GM23338 (cell line): ENCODE measurements at places on chromosomes 1 and 21. TPM values are rescaled to one million over a fixed set of nuclear protein-coding genes. Genes with fewer than 3 reads are reported as not detected.

SERPINC1 gene
- not detected in 2 replicates for polyA plus RNA-seq

KRTAP13-2 gene
- polyA plus RNA-seq = not detected in 2 replicates

DPT gene
- not detected in 2 replicates for polyA plus RNA-seq

CHRM3 gene
- polyA plus RNA-seq = 4.3 and 4.8 TPM in 2 replicates

C1QA gene
- polyA plus RNA-seq = not detected in 2 replicates

HENMT1 gene
- 4.2 and 4.7 TPM in 2 replicates for polyA plus RNA-seq

CD1E gene
- not detected in 2 replicates for polyA plus RNA-seq

PPFIA4 gene
- polyA plus RNA-seq = 1.3 and 2.2 TPM in 2 replicates

PDIK1L gene
- 1.2 and 1.6 TPM in 2 replicates for polyA plus RNA-seq

AMY1C gene
- polyA plus RNA-seq = not detected in 2 replicates

GNG4 gene
- 37.9 and 40.2 TPM in 2 replicates for polyA plus RNA-seq

TIE1 gene
- polyA plus RNA-seq = 0.37 TPM in 2 replicates

KRTAP15-1 gene
- polyA plus RNA-seq = not detected in 2 replicates

- DNase-seq = no peak
Measured at GRCh38 chr1:50603274-50604271, 180.3 kb upstream of the DMRTA2 start.

- no peak for DNase-seq
Measured at GRCh38 chr1:165365341-165365740, 8.8 kb upstream of the LMX1A start.

DNA sequence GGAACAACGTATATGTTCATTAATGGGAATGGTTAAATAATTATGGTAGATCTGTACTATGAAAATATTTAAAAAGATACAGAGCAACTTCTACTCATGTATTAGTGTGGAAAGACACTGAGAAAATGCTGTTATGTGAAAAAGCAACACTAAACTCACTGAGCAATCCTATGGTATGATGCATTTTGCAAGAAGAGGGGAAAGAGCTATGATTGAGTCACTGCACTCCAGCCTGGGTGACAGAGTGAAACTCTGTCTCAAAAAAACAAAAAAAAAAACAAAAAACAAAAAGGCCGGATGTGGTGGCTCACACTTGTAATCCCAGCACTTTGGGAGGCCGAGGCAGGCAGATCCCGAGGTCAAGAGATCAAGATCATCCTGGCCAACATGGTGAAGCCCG is 44.4 kb downstream of the ATP5PO start:
- DNase-seq = no peak

GRCh38 chr1:230120921-230121381 is 53.9 kb downstream of the GALNT2 start:
- peak; percentile 74 for DNase-seq

DNA sequence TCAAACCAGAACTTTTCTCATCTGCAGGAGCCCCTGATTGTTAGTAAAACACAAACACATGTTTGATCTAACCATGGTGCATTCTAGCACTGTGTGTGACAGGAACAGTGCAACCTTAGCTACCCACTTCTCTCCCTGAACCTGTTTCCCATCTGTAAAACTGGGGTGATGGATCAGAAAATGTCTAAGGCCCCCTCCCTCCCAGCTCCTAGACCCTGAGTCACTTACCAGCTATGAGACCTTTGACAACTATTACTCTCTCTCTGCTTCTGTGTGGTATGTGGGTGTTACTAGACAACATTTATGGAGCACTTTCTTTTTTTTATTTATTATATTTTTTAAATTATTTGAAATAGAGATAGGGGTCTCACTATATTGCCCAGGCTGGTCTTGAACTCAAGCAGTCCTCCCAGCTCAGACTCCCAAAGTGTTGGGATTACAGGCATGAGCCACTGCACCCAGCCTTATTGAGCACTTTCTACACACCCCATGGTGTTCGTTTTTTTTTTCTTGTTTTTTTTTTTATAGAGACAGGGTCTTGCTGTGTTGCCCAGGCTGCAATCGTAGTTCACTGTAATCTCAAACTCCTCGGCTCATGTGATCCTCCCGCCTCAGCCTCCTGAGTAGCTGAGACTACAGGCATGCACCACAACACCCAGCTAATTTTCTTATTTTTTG is 2.6 kb downstream of the INPP5B start:
- no peak for DNase-seq

- no peak for DNase-seq
Measured at GRCh38 chr1:155121249-155121648, 6.4 kb upstream of the EFNA1 start.

GRCh38 chr1:110203021-110203661 is 7.0 kb upstream of the KCNC4 start:
- DNase-seq = peak; percentile 78

DNA sequence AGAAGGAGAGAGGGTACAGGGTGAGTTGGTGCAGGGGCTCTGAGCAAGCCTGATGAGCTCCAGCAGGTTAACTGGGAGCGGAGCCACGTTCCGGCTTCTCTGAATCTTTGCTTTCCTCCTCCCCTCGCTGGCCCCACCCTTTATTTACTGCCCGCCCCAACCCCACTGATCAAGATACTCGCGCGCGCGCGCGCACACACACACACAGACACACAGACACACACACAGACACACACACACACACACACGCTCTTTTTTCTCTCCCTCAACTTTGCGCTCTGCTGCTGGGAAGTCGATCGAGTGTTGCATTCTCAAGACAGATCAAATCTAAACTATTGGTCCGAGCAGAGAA is at the start of gene GRIK1:
TSS of gene GRIK1 (minus strand) at position 73 of the 352 bp plus-strand sequence.
- DNase-seq = peak; percentile 61

- DNase-seq = no peak
Measured at GRCh38 chr1:185017966-185018365, 27.4 kb upstream of the RNF2 start.

- DNase-seq = no peak
Measured at GRCh38 chr21:39613041-39613934, 548 bp downstream of the B3GALT5 start.

- peak; percentile 99 for DNase-seq
Measured at GRCh38 chr1:2133039-2133878, 61.3 kb downstream of the FAAP20 start.

- DNase-seq = no peak
Measured at GRCh38 chr1:205073511-205073910, 10.7 kb downstream of the TMEM81 start.

- no peak for DNase-seq
Measured at GRCh38 chr1:153428073-153428638, 11.8 kb downstream of the S100A7A start.

GRCh38 chr1:232999956-233000625 is 49.7 kb downstream of the NTPCR start:
- DNase-seq = no peak

GRCh38 chr1:229098903-229099578 is 171.9 kb upstream of the RAB4A start:
- DNase-seq = no peak

- no peak for DNase-seq
Measured at GRCh38 chr1:159554696-159555095, 18.9 kb upstream of the OR10J5 start.

DNA sequence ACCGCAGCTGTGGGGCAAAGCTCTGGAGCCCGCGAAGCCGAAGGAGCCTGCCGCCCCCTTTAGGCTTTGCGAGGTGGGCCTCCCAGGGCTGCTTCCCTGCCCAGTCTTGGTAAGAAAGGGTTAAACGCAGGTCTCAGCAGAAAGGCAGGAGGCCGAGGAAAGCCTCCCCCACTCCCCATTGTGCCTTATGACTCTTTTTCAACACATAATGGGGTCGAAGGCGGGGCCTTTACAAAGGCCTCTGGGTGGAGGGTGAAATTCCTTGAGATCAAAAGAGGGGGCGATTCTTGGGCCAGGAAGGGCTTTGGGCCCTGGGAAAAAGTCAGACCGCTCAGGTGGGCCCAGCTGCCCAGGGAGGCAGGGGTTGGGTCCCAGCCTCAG is 880 bp downstream of the ALPL start:
- peak; percentile 96 for DNase-seq

- DNase-seq = no peak
Measured at GRCh38 chr1:162373072-162373427, 3.6 kb downstream of the SPATA46 start.

DNA sequence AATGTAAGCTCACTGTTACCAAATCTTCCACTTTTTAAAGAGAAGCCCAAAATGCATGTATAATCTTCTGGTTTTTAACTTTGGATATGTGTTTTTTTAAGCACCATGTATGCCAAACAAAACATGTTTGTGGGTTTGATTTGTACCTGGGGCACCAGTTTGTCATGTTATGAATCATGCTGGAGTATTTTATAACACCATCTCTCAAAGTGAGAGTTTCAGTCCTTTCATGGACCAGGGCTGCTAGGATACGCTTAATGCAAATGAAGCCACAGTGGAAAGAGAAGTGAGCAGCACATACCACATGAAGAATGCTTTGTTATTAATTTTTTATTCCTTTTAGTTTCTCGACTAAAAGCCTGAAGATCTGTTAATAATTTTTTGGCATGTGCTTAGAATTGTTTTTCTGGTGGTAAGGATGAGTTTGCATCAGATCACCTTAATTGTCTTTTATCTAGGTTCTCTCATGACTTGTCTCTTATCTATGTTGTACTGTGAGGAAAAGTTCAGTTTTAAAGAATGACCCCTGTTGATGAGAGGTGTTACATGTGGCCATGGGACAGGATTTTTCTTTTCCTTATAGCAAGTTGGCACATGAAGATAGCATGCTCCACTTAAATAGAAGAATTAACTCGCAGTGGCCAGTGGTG is 2.0 kb upstream of the RABGAP1L start:
- no peak for DNase-seq

- DNase-seq = no peak
Measured at GRCh38 chr1:158799689-158800088, 18.7 kb upstream of the OR6N2 start.

DNA sequence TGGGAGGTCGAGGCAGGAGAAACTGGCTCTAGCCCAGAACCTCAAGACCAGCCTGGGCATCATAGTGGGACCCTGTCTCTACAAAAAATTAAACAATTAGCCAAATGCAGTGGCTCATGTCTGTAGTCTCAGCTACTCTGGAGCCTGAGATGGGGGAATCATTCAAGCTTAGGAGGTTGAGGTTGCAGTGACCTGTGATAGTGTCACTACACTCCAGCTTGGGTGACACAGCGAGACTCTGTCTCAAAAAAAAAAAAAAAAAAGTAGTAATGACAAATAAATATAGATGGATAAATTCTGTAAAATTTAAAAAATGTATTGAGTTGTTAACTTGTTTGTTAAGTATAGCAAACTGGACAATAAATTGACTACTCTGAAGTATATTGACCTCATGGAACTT is 5.9 kb upstream of the CDC14A start:
- DNase-seq = no peak

DNA sequence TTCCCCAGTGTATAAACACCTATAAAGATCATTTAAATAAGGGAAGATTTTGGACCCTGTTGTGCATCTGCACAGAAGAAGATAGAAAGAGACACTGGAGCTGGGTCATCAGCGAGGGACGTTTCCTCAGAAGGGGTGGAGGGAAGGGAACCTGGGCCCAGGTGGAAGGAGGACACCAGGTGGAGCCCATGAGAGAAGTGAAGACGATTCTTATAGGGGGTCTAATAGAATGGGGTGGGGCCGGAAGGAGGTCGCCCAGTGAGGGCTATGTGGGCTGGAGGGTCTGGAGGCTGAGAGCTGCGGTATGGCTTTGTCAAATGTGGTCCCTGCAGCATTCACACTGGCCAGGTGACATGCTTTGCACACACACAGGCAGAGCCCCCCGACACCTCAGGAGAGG is 13.7 kb downstream of the KIRREL1 start:
- DNase-seq = peak; percentile 49

- DNase-seq = no peak
Measured at GRCh38 chr1:64220241-64220640, 16.8 kb downstream of the UBE2U start.

- no peak for DNase-seq
Measured at GRCh38 chr1:117631359-117632160, 25.7 kb downstream of the TENT5C start.

DNA sequence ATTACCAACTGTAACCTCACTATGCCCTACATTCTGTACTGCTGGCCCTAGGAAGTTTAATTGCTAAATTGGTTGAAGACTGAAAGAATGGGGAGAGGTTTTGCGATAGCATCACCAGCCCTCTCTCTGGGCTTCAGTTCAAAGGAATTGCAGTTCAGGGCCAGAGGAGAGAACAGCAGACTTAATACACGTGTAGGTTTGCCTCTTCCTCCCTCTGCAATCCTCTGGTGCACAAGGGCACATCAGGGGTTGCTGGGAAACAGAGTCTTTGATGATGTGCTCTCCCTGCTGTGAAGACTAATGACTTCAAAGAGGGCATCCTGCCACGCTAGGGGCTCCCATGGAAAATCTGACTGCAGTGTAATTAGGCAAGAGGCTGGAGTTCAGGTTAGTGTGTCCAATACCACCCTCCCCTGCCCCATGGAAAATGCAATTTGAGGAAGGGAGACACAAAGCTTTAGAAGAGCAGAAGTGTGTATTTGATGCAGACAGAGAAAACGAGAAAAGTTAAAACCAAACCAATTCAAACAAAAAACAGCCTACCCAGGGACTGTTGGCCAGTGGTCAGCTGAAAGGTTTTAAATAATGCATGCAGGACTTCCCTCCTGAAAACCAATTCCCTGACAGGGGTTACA is 167.9 kb downstream of the ASTN1 start:
- DNase-seq = peak; percentile 62

- peak; percentile 86 for DNase-seq
Measured at GRCh38 chr1:168637350-168637991, 61.1 kb downstream of the XCL1 start.

DNA sequence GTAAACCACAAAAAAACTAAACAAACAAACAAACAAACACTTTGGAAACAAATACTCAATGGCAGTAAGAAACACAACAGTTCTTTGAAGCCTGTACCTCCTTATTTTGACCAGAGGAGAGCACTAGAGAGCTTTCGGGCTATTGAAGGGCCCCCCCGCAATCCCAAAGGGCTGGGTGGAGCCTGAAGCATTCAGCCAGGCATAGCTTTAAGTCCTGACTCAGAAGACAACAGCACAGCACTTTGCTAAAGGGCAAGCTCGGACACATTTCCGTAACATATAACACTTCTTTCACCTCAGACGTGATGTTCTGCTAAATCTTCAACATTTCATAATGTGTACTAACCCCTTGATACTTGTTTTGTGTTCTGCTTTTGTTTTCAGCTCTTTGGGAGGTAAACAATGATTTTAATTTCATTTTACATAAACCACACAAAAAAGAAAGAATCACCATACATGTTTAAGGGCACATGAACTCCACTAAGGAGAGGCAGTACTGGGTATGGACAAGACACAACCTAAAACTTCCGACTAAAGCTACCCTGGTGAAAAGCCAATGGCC is 9.7 kb upstream of the SHCBP1L start:
- DNase-seq = peak; percentile 94
